Activated CD8-positive, alpha-beta T cell treated with anti-CD3 and anti-CD28 coated beads for 36 hours (primary cell): ENCODE measurements at places on chromosomes 3 and 15. TPM values are rescaled to one million over a fixed set of nuclear protein-coding genes. Genes with fewer than 3 reads are reported as not detected.

GRCh38 chr3:3015185-3016089 is 94.7 kb downstream of the IL5RA start:
- no peak for DNase-seq

GRCh38 chr3:156819842-156820691 is 6.1 kb upstream of the LEKR1 start:
- no peak for DNase-seq

DNA sequence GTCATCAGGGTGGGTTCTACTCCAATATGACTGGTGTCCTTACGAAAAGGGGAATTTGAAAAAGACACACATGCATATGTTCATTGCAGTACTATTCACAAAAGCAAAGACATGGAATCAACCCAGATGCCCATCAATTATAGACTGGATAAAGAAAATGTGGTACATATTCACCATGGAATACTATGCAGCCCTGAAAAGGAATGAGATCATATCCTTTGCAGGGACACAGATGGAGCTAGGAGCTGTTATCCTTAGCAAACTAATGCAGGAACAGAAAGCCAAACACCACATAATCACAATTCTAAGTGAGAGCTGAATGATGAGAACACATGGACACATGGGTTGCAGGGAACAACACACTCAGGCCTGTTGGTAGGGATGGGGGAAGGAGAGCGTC is 24.8 kb upstream of the TICRR start:
- no peak for DNase-seq

GRCh38 chr15:81413851-81414250 is 39.8 kb upstream of the TMC3 start:
- no peak for DNase-seq

GRCh38 chr3:149330609-149331331 is 2.7 kb downstream of the TM4SF18 start:
- no peak for DNase-seq

DNA sequence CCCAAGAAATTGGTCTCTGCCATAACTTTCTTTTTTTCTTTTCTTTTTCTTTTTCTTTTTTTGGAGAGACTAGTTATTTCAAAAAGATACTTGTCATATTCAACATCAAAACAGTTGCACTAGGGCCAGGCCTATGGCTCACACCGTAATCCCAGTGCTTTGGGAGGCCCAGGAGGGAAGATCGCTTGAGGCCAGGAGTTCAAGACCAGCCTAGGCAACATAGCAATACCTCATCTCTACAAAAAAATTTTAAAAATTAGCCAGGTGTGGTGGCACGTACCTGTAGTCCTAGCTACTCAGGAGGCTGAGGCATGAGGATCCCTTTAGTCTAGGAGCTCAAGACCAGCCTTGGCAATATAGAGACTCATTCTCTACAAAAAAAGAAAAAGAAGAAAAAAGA is 49.0 kb upstream of the GNB5 start:
- no peak for DNase-seq

The SLC22A13 gene
- 0.18 TPM for total RNA-seq

The ISLR gene
- total RNA-seq, result not detected

The MKRN2OS gene
- not detected for total RNA-seq
